ENCODE measurements at places on chromosomes 1 and 21.

- no peak for DNase-seq
Observed at GRCh38 chr21:14706712-14707510, 160.8 kb upstream of the SAMSN1 start.

GRCh38 chr1:32307324-32307723 lies 15.4 kb downstream of the HDAC1 start:
- DNase-seq, result no peak

DNA sequence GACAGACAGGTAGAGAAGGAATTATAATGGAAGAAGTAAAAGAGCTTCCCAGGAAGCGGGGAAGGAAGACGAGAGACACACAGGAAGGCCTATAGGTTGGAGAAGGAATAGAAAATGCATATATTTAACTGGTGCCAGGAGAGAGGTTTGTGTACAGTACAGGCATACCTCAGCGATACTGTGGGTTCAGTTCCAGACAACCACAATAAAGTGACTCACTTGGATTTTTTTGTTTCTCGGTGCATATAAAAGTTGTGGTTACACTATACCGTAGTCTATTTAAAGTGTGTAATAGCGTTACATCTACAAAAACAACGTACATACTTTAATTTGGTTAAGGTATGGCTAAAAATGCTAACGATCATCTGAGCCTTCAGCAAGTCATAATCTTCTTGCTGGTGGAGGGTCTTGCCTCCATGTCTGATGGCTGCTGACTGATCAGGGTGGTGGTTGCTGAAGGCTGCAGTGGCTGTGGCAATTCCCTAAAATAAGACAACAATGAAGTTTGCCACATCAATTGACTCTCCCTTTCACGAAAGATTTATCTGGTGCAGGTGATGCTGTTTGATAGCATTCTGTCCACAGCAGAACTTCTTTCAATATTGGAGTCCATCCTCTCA lies 16.0 kb downstream of the YARS1 start:
- DNase-seq, result no peak

DNA sequence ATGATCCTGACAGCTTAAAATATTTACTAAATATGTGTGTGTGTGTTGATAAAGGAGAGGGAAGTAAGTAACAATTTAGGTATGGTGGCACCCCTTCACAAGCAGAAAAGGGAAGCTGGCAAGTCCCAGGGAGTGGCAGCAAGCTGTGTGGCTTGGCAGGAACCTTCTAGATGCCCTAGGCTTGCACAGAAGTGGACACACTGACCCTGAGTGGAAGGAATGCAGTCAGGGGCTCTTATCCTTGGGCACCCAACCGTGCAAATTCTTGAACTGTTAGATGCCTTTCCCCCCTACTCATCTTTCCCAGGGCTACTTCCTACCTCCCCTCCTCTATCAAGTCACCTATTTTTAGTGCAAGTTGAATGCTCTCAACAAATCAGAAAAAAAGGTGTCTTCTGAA lies 18.9 kb downstream of the ACP6 start:
- no peak for DNase-seq

DNA sequence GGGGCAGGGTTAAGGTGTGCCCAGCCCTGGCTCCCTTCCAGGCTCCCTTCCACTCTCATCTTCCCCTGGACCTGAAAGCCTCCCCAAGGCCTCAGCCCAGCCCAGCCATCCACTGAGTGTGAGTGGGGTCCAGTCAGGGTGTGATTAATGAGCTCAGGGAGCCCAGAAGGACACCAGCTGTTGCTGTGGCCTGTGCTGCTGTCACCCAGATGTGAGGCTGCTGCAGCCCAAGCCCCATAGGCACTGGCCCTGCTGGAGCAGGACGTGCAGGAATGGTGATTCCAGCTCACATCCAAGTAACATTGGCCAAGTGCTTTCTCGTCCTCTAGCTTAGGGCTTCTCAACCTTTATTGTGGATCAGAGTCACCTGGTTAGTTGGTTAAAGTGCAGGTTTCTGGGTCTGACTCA lies 77.6 kb downstream of the EPHB2 start:
- no peak for DNase-seq

DNA sequence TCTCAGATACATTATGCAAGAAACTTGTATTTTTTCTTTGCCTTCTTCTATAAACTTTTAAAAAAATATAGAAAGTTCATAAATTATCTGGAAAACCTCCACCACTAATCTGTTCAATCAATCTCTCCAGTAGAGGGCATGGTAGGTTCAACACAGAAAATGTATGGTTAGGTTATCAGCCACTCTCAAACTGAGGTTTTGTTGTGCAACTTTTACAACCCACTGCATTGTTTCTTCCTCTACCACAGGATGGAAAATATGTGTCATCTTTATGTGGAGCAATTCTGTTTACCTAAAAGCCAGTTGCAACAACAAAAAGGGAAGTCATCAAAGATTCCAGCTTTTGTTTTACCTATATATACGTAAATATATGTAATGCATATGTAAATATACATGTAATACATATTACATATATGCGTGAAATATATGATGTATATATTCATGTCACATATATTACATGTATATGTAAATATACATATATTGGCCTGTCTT lies 3.0 kb upstream of the RGS2 start:
- DNase-seq, result no peak

DNA sequence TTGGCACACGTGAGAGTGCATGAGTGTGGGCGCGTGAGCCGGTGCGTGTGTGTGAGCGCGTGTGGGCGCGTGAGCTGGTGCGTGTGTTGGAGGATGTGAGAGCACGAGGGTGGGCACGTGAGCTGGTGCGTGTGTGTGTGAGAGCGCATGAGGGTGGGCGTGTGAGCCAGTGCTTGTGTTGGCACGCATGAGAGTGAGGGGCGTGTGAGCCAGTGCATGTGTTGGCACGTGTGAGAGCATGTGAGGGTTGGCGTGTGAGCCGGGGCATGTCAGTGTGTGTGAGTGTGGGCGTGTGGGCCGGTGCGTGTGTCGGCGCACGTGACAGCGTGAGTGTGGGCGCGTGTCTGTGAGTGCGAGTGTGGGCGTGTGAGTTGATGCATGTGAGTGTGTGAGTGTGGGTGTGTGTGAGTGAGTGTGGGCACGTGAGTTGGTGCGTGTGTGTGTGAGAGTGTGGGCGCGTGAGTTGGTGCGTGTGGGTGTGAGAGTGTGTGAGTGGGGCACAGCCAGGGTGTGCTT lies 45.7 kb upstream of the ARHGEF16 start:
- no peak for DNase-seq

- no peak for DNase-seq
Observed at GRCh38 chr1:236288620-236288976, 6.8 kb upstream of the ERO1B start.

- DNase-seq, result no peak
Observed at GRCh38 chr1:167938080-167938636, 1.3 kb upstream of the MPC2 start.

DNA sequence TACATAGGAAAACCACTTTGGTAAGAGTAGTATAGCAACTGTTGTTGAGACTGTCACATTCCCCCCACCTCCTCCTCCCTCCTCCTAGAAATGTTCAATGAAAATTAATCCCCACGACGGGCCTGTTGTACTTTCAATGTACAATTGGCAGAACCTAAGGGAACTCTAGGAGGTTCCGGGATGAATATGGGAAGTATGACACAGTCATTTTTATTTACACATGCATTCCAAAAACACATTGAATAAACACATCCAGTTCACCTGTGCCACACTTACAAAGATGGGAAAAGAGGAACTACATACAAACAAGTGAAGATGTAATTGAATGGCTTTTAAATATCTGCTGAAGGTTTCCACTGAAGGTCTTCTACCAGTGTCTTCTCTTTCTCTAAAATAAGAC lies 144.4 kb upstream of the NBPF11 start:
- DNase-seq, result no peak

DNA sequence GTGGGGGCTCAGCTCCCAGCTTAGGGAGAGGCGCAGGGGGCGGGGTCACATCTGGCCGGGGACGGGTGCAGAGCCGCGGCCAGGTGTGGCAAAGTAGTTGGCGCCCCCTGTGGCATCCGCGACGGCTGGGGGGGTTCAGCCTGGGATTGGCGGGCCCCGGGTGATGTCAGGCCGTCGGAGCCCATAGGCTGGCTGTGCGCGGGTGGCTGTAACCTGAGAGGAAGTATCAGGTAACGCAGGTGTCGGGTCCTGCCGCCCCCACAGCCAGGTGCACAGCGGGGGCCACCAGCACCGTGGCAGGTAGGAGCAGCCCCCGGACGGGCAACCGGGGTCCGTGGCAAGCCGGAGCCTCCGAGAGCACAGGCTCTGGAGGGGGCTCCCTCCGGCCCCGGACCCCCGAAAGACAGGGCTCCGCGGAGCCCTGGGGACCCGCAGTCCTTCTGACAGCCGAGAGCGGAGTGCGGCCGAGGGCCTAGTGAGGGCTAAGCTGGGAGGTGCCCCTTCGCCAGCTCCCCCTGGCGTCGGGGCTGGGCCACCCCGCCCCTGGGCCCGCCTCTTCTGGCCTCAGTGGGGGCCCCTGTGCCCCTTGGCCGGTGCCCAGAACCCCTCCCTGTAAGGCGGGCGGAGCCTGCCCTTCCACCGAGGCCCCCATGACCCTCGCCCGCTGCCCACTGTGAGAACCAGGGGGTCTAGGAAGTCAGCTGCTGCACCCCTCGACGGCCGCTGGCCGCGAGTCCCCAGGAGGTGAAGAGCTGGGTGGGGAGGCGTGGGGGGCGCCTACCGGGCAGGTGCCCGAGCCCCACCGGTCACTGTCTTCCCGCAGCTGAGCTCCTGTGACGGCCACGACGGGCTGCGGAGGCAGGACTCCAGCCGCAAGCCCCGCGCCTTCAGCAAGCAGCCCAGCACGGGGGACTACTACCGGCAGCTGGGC lies 17.9 kb downstream of the TNFRSF25 start:
- peak; percentile 59 for DNase-seq

DNA sequence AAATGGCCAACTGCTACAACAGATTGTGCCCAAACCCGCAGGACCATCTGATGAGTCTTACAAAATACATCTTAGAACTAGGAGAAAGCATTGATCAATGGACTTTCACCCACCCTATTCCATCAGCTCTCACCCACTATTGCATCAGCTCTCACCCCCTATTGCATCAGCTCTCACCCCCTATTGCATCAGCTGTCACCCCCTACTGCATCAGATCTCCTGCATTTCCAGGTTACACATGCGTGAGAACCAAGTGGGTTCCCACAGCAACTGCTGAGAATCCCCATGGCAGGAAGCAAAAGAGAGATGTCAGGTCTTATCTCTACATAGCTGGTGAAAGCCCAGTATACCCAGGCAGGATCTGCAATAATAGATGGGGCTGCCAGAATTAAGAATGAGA lies 533.5 kb downstream of the LTN1 start:
- no peak for DNase-seq

GRCh38 chr1:34742667-34743270 lies 12.1 kb upstream of the GJB5 start:
- peak; percentile 81 for DNase-seq

DNA sequence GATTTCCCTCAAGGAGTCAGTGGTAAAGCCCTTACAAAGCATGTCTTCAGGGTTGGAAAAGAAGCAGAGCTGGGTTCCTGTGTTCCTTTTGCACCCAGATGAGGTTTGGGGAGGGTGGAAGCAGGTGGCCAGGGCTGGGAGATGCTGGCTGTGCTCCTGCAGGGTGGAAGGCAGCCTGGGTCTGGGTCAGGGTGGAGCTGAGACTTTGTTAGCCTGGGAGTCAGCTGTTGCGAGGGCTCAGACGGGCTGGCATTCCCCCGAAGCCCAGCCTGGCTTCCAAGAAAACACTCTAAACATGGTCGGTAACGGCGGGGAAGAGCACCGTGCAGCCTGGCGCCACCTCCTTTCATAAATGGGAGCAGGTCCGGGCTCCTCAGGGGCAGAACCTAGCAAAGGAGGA lies 43.7 kb upstream of the EPS8L3 start:
- DNase-seq, result no peak

DNA sequence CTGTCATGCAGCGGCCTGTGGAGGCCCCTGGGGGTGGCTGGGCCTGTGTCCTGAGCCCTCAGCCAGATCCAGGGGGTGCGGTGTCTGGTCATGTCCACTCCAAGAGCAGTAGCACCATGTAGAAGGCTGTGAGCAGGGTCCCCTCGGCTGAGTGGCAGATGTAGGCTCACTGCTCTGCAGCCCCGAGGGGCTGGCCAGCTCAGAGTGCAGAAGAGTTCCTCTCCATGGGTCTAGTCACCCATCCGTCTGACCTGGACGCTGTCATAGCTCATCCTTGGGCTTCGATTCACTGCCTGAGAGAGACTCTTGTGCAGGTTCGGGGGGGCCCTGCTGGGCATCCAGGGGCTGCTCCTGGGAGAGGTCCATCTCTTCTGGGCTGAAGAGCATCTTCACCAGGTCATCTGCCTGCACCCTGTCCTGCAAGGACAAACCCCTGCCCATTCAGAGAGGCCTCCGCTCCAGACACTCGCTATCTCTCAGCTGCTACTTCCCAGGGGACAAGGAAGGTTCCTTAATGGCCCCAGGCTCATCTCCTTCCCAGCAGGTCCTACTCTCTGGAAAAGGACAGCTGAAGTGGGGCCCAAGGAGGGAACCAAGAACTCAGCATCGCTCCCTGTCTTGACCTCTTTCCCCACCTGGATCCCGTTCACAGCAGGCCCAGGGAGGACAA lies 6.5 kb upstream of the CLDN19 start:
- no peak for DNase-seq

DNA sequence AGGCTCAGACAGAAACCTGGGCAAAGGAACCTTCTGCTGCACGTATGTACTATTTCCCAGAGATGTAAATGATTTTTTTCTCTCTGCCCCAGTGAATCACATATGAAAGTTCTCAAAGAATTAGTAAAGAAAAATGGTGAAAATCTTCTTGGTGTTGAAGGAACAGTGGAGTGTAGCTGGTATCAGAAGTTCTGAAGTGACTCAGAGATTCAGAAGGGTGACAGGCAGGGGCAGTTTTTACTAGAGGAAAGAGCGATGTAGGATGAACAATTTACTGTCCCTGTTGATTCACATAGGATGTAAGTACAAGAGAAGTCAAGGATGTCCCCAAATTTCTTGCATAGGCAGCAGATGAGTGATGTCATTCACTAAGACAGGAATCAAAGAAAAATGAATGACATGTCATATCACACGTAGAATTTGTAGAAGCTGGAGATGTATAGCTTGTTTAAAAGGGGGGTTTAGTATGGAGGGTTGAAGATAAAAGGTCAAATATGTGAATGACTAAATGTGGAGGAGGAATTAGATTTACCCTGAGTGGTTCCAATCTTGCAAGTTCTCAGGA lies 26.4 kb downstream of the WLS start:
- DNase-seq, result no peak

DNA sequence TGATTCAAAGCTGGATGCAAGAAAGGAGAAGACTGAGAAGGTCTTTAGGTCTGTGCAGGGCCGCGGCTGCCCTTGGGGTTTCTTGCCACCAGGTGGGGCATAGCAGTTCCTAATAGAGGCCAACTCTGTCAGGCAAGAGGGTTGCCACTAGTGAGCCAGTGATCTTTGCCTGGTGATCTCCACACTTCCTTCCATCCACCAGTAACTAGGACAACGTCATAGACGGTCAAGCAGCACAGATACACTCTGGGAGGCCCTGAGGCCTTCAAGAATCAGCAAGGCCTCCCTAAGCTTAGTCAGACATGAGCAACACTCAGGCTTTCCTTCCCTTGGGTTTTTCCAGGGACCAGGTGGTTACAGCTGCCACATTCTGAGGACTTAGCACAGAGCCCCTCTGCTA lies 32.9 kb upstream of the ATP2B4 start:
- peak; percentile 63 for DNase-seq

- no peak for DNase-seq
Observed at GRCh38 chr1:19315378-19316198, 3.5 kb downstream of the SLC66A1 start.

Data from activated CD8-positive, alpha-beta memory T cell treated with anti-CD3 and anti-CD28 coated beads, Interleukin-2, amount 50 U/mL, for 4 hours (primary cell).